ENCODE measurements at places on chromosomes 4 and X.

- H3K27me3 ChIP-seq: no peaks in the 10 kb centered on the region
- no peak overlapping the region for H3K4me3 ChIP-seq
- no peak for DNase-seq
- no peaks in the 10 kb centered on the region for H3K36me3 ChIP-seq
- no peaks in the 10 kb centered on the region for H3K4me1 ChIP-seq
- H3K27ac ChIP-seq: no peak overlapping the region
Observed at GRCh38 chr4:164591666-164592065, 162.3 kb upstream of the SMIM31 start.

DNA sequence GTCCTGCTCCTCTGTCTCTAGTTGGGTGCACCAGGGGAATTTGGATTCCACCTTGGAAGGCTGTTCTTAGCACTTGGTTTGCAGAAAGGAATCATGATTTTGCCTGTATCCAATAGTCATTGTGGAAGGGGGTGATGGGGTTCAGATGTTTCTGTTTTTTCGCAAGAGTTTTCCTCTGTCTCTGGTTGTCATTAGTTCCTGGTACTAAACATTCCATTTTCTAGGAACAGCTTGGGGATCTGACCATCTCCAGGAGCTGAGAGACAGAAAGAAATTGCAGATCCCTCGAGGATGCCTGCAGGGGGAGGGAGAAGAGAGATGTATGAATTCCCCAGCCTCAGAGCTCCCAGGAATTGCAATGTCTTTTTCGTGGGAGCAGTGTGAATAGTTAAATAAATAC, 70.9 kb downstream of the CYTL1 start:
- no peak for DNase-seq
- no peak overlapping the region for H3K27ac ChIP-seq
- H3K27me3 ChIP-seq: no peaks in the 10 kb centered on the region
- H3K36me3 ChIP-seq: no peaks in the 10 kb centered on the region
- H3K4me3 ChIP-seq: no peak overlapping the region

DNA sequence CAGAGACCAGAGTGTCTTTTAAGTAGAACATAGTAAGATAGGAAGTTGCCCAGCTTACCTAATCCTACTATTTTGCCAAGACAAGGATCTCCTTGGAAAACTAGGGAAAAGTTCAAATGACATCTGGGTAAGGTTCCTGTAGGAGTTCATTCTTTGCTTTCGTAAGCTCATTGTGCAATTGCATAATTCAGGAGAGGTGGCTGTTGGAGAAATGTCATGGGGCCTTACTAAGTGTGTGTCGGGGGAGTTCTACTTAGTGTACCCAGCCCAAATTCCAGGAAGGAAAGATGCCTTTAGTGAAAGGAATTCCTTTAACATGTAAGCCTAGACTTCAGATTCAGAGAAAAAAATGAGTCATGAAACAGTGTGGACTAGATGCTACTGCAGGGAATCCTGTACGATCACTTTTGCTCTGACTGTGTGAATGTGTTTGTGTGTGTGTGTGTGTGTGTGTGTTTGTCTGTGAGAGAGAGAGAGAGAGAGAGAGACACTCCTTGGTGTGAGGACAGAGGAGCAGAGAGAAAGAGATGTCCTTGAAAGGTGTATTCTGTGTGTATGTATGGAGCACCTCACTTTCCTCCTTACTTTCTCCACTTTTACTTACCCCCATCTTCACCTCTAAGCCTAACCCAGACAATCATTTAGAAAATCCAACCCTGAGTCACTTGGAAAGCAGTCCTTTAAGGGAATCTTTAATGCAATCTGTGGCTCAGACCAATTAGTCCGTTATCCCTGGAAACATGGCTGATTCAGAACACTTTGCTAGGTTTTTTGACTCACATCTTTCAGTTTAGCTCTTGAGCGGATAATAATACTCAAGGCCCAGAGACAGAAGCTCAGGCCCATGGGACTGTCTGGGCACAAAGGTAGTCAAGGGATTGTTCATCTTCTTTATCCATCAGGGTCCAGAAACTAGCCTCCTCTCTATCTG, 114.5 kb upstream of the ACSL4 start:
- DNase-seq: no peak
- H3K27ac ChIP-seq: no peak overlapping the region
- H3K4me1 ChIP-seq: 0 out of 2 replicates have a peak, but pooled peaks cover 2% of the 10 kb centered on the region
- H3K4me3 ChIP-seq: no peak overlapping the region

DNA sequence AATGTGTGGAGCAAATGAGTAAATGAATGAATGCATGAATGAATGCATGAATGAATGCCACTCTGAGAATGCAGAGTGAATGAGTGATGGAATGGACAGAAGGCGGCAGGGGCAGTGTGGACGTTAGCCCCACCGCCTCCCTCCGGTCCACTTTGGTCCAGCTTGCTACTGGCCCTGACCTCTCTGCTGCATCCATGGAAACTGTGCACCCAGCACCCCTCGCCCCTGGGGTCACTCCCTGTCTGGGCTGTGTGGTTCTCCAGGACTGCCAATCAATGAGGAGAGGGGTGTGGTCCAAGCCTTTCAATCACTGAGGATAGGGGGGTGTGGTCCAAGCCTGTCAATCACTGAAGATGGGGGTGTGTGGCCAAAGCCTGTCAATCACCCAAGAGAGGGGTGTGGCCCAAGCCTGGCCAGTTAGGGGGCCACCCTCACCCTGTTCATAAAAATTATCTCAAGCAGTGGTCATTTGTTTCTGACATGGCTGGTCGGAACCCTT, 39.2 kb upstream of the ASMTL start:
- H3K36me3 ChIP-seq: no peaks in the 10 kb centered on the region
- 0 out of 2 replicates have a peak, but pooled peaks cover 2% of the 10 kb centered on the region for H3K27me3 ChIP-seq

GRCh38 chr4:153083447-153083947, 120.7 kb upstream of the TRIM2 start:
- no peak overlapping the region for H3K27ac ChIP-seq
- H3K4me1 ChIP-seq: peaks cover 11% of the 10 kb centered on the region
- H3K4me3 ChIP-seq: no peak overlapping the region
- DNase-seq: peak; percentile 63
- H3K27me3 ChIP-seq: no peaks in the 10 kb centered on the region

DNA sequence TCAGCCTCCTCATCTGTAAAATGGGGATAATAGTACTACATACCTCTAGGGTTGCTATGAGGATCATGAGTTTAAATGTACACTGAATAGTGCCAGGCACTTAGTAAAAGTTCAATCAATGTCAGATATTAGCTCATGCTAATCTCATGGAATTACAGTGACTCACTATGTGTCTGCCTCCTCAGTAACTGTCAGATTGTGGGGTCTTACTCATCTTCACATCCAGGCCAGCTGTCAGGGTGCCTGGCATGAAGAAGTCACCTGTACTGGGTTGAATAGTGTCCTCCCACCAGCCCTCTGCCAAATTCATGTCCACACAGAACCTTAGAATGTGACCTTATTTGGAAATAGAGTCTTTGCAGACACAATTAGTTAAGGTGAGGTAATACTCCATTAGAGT, 54.3 kb upstream of the STIM2 start:
- H3K27ac ChIP-seq: no peak overlapping the region
- H3K4me1 ChIP-seq: peaks cover 5% of the 10 kb centered on the region
- DNase-seq: no peak
- H3K27me3 ChIP-seq: no peaks in the 10 kb centered on the region

- H3K4me3 ChIP-seq: no peak overlapping the region
- no peaks in the 10 kb centered on the region for H3K27me3 ChIP-seq
- DNase-seq: no peak
- no peaks in the 10 kb centered on the region for H3K36me3 ChIP-seq
- H3K27ac ChIP-seq: no peak overlapping the region
- H3K4me1 ChIP-seq: no peaks in the 10 kb centered on the region
Observed at GRCh38 chr4:36208893-36209473, 35.3 kb downstream of the ARAP2 start.

- no peaks in the 10 kb centered on the region for H3K36me3 ChIP-seq
- H3K4me1 ChIP-seq: peaks cover 4% of the 10 kb centered on the region
- no peaks in the 10 kb centered on the region for H3K27me3 ChIP-seq
- DNase-seq: no peak
- no peak overlapping the region for H3K4me3 ChIP-seq
Observed at GRCh38 chr4:38210396-38211114, 250.4 kb downstream of the PTTG2 start.

DNA sequence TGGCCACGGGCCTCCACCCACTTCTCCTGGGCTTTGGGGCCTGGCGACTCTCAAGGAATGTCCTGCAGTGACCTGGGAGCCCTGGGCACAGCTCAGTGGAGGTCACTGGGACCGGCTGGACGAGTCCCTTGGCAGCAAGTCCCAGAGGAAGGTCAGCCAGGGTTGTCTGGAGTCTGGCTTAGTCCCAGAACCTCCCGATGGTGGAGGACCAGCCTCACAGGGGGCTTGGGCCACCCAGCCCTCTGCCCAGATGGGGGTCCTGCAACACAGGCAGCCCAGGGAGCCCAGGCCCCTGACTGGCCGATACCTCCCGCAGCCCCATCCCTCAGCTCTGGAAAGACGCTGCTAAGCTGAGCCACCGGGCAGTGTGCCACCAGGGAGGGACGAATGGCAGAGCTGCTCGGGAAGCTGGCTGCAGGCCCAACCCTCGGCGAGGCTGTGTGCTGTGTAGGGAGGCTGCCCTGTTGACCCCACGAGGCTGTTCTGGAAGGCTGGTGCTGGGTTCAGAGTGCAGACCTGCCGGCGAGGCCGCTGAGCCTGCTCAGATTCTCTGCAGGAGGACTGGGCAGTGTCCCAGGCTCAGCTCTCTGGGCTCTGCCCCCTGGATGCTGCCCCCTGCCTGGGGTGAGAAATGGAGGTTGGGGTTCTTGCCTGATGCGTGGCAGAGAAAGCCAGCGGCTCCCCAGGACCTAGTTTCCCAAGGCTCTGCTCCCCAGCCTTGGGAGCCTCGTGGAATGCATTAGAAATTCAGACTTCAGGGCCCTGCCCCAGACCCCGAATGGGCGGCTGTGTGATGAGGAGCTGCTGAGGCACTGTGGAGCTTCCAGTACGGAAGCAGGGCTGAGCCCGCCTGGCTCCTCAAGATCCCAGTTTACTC, 61.7 kb downstream of the ADRA2C start:
- H3K4me1 ChIP-seq: peaks cover 20% of the 10 kb centered on the region
- no peak overlapping the region for H3K4me3 ChIP-seq
- no peaks in the 10 kb centered on the region for H3K36me3 ChIP-seq
- DNase-seq: no peak
- no peak overlapping the region for H3K27ac ChIP-seq

GRCh38 chr4:3220476-3221183, 28.3 kb upstream of the MSANTD1 start:
- DNase-seq: no peak
- H3K4me1 ChIP-seq: no peaks in the 10 kb centered on the region
- H3K36me3 ChIP-seq: peaks cover 59% of the 10 kb centered on the region
- H3K27ac ChIP-seq: no peak overlapping the region

DNA sequence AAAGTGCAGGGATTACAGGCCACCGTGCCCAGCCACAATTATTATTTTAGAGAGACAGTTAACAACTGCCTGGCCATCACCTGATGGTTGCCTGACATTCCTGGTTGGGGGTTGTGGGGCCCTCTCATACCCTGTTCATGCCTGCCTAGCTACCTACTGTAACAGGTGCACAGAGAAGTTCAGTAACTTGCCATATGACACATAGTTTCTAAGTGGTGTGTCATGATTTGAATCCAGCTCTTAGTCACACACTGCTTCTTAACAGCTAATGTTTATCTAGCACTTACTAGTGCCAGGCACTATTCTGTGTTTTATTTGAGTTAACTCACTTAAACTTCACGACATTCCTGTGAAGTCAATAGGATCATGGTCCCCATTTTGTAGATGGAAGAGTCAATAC, 122.7 kb upstream of the JADE1 start:
- no peak for DNase-seq
- no peak overlapping the region for H3K4me3 ChIP-seq
- H3K36me3 ChIP-seq: no peaks in the 10 kb centered on the region
- no peaks in the 10 kb centered on the region for H3K27me3 ChIP-seq

DNA sequence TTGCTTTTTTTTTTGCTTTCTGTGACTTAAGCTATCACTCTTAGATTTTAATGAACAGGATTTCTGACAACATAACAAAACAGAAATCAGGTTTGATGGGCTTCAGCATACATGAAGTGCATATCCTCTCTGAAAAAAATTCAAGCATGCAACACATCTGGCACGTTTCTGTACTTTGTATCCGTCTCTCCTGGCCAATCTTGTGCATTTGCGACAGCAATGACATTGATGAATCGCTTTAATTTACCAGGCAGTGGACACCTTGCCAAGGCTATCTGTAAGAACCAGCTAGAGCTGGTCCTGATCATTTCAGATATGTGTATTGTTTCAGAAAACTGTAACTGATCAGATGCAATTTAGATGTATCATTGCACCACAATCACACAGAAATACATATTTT, 93.3 kb downstream of the CCSER1 start:
- no peak overlapping the region for H3K4me3 ChIP-seq
- H3K27ac ChIP-seq: no peak overlapping the region
- no peaks in the 10 kb centered on the region for H3K4me1 ChIP-seq
- H3K36me3 ChIP-seq: no peaks in the 10 kb centered on the region
- H3K27me3 ChIP-seq: no peaks in the 10 kb centered on the region
- no peak for DNase-seq

- H3K4me1 ChIP-seq: peaks cover 23% of the 10 kb centered on the region
- no peak overlapping the region for H3K4me3 ChIP-seq
- no peak overlapping the region for H3K27ac ChIP-seq
Observed at GRCh38 chrX:152904151-152905080, 6.5 kb downstream of the ZNF185 start.

GRCh38 chrX:4754878-4755604, 1041.6 kb upstream of the PRKX start:
- no peak overlapping the region for H3K27ac ChIP-seq
- no peaks in the 10 kb centered on the region for H3K27me3 ChIP-seq
- DNase-seq: no peak
- no peaks in the 10 kb centered on the region for H3K4me1 ChIP-seq
- no peaks in the 10 kb centered on the region for H3K36me3 ChIP-seq

- no peak for DNase-seq
- H3K4me1 ChIP-seq: no peaks in the 10 kb centered on the region
- no peaks in the 10 kb centered on the region for H3K27me3 ChIP-seq
- H3K27ac ChIP-seq: no peak overlapping the region
Observed at GRCh38 chrX:123455693-123456092, 271.6 kb downstream of the GRIA3 start.

DNA sequence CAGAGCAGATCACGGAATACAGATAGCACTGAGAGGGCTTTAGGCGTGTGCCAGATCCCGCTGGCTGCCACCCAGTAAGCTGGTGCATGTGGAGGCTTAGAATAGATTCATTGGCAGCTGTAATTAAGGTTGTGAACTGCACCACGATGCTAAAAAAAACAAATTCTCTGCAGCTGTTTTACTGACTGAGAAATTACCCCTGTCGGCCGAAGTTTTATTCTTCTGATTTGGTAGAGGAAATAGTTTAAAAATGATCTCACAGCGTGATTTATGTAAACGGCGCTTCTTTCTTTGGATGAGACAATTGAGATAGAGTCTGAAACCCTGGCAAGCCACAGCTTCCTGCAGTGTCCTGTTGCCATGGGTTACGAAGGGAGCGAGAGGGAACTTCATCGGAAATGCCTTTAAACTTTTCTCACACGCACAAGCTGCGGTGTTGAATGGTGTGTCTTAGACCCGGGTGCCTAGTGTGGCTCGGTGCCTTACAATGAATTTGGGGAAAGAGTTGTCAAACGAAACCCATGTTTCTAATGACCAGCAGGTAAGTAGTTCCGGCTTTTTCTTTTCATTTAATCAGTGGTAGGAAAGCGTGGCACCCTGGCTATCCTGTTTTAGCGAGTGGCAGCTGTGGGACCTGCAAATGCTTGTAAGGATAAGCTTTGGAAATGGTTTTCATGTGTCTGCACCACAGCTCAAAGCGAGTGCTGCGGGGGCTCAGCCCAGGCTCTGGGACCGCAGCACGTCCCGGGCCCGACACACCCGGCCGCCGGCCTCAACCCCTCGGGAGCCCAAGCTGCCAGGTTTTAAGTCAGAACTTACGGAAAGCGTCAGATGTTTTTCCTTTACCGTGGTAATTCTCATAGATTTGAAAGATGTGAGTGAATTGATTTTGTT, 71.7 kb upstream of the HGFAC start:
- DNase-seq: peak; percentile 54
- peak overlapping the region; percentile 47 for H3K4me3 ChIP-seq
- H3K27me3 ChIP-seq: peaks cover 13% of the 10 kb centered on the region
- H3K4me1 ChIP-seq: peaks cover 7% of the 10 kb centered on the region
- no peaks in the 10 kb centered on the region for H3K36me3 ChIP-seq

Data from H1 (cell line).